ENCODE measurements at places on chromosomes 5 and 9.

DNA sequence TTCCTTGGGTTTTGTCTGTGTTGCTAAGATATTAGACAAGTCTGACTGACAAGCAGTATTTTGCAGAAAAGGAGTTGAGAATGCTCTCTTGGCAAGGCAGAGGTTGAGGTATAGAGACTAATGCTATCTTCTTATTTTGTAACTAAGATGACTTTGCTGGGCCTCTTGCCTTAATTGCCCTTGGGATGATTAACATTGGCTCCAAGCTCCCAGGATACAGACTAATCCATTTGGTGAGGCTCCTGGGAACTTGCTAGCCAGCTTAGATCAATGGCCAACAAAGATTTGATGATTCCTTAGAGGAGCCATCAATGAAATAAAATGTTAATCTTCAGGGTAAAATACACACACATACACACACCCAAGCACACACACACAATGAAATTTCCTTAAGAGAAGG is 28.7 kb upstream of the AP3B1 start:
- no peak for DNase-seq

- no peak for DNase-seq
Observed at GRCh38 chr5:103407402-103407801, 148.8 kb downstream of the MACIR start.

GRCh38 chr5:90022002-90022710 is 387.4 kb downstream of the CETN3 start:
- DNase-seq, result no peak

- peak; percentile 21 for DNase-seq
Observed at GRCh38 chr9:132412089-132412488, 2.1 kb downstream of the CFAP77 start.

DNA sequence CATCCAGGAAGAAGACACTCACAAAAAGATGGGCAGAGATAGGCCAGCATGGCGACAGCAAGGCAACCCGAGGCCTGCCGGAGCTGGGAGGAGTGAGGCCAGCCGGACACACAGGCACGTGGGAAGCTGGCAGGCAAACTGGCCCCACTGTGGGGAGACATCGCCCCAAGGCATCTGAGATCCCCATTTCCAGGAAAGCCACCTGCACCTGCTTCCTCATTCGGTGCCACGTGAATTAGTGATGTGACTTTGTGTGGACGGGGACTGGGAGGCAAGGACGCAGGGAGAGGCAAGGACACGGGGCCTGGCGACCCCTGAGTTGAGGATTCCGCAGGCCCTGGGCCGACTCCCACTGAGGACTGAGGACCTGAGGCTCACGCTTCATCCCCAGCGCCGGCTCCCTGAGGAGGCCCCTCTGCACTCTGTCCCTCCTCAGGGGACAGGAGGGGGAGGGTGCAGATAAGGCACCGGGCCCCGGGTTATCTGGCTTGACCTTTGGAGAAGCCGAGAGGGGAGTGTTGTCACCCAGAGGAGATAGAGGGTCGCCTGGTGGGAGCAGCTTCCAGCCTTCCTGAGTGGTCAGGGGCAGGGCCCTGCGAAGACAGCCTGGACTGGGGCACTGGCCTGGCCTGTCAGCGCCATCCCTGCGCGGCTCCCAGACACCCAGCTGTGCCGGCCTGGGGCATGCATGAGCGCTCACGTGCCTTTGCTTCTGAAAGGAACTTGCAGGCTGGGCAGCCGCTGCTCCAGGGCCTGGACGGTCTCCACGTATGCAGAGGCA is 39.7 kb downstream of the NDUFS6 start:
- no peak for DNase-seq

DNA sequence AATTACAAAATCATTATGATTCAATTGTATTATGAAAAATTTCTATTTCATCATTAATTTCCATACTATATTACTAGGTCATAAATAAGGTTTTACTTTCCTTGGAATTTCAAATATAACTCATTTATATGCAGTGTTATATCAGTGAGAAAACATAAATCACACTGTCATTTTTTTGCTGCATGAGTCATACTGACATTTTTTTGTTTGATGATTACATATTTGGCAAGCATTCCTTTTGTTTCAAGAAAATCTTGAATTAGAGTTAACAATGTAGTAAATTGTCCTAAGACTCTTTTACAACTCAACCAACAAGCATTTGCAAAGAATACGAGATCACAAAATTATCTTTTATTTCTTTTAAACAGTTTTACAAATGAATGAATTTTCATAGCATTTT is 298.4 kb upstream of the SEMA6A start:
- no peak for DNase-seq

- no peak for DNase-seq
Observed at GRCh38 chr5:33793836-33794549, 97.8 kb downstream of the ADAMTS12 start.

DNA sequence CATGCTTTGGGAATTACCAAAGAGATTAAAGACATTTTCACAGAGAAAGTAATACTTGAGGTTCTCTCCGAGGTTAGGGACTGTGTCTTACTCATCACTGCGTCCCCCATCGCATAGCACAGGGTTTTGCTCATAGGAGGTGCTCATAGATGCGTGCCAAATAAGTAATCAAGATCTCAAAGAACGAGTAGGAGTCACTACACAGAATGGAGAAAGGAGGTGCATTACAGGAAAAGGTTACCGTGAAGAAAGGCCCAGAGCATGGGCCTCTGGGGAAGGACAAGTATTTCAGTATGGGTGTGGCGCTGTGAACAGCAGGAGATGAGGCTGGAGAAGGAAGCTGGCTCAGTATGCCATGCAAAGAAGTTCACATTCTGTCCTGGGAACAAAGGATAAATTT is 182.4 kb downstream of the ACTL7B start:
- no peak for DNase-seq

DNA sequence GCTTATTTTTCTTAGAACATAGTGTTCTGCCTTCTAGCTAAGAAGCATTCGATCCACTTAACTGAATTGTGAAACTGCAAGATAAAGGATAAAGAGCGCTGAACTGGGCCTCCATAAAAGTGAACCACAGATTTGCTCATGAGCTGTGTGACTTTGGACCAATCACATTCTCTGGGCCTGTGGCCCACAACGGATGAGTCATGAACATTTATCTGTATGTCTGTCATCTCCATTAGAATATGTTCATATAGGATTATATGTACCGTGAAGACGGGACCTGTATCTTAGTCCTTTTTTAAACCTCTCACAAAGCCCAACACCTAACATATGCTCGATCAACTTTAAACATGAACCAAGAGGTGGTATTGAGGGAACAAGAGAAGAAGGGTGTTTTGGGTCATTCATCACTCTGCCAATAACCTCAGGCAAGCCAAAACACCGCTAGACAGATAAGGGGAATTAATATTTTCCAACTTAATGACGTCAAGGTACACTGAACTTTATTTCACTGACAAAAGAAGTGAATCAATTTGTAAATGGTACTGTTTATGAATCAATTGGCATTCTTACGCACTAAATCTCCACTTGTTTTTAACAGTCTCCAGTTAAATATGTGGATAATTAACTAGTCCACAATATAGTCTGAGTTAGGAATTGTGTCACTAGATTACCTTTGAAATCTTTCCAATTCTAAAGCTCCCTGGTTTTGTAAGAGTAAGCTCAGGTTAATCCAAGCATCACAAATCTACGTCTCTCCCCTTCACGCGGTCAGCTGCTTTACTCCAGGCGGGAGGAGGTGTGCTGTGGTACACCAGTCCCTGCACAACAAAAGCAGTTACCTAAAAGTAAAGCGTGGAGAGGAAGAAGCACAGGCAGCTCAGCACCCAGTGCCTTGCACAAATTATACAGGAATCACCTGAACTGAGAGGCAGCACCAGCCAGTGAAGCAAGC is 1.6 kb downstream of the TMEM245 start:
- peak; percentile 94 for DNase-seq

- no peak for DNase-seq
Observed at GRCh38 chr5:160382346-160382745, 11.9 kb upstream of the C1QTNF2 start.

DNA sequence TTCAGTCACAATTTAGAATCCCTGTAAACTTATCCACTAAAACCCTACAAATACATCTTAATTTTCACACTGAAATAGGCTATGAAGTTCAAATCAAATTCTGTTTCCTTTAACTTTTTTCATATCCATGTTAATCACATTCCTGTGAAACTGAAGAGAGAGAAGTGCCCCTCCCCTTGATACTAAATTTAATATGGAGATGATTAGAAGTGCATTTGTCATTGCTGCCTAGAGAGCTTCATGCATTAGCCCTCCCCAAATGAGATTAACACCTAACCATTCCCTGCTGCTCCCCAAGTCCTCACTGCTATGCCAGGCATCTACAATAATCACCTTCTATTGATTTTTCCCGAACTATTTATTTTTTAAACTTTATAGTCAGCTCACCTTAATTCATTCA is 85.1 kb upstream of the SPOCK1 start:
- no peak for DNase-seq

GRCh38 chr9:5811751-5812150 is 21.2 kb downstream of the ERMP1 start:
- no peak for DNase-seq

DNA sequence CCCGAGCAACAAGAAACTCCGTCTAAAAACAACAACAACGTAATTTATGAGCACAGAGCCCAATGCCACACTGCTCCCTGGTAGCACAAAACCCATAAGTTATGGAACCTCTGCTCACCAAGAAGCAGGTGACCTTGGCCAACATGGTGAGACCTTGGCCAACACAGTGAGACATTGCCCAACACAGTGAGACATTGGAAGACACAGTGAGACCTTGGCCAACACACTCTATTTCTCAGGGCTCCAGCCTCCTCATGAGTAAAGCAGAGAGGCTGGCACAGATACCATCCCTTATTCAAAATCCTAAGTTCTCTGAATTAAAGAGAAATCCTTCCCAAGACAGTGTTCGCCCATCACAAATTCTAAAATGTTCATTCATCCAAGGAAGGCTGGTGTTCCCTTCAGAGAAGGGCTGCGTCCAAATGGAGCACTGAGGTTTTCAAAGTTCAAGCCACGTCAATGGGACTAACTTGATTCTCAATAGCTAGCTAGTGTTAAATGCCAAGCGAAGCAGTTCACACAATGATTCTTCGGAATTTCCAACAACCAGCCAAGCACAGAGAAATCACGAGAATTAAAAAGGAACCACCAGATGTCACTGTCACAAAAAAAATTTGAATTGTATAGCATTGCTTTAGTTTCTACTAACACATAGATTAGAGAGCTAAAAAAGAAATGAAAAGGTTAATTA is 29.5 kb downstream of the TTC39B start:
- DNase-seq, result peak; percentile 64

GRCh38 chr5:6905883-6906282 is 192.7 kb downstream of the TENT4A start:
- DNase-seq, result no peak

DNA sequence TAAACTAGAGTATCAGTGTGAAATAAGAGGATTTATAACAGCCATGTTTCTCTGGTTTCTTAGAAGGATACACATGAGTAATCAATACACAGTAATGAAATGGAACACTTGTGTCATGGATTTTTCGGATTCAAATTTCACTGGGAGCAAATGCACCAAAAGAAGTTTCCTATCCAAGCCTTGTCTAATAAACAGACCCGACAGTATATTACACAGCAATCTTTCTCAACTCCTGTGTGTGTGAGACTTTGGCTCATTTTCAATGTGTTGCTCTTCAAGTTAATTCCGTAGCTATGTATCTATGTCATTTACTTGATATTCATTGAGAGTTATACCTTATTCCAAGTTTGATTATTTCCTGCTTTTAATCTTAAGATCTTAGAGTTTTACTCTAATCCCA is 930.2 kb downstream of the MAT2B start:
- DNase-seq, result no peak

GRCh38 chr9:90855208-90855902 is 53.7 kb downstream of the SYK start:
- no peak for DNase-seq

GRCh38 chr5:136491806-136492205 is 126.5 kb upstream of the TRPC7 start:
- no peak for DNase-seq

All from OCI-M1 (cell line).